NCI-H1930 (cell line): ENCODE measurements at places on chromosomes 1 and 21.
A peak's percentile ranks its signal among the peaks of the same experiment; 100 is the strongest.

GRCh38 chr1:42145764-42146625, 7.2 kb upstream of the GUCA2B start:
- DNase-seq, result no peak

DNA sequence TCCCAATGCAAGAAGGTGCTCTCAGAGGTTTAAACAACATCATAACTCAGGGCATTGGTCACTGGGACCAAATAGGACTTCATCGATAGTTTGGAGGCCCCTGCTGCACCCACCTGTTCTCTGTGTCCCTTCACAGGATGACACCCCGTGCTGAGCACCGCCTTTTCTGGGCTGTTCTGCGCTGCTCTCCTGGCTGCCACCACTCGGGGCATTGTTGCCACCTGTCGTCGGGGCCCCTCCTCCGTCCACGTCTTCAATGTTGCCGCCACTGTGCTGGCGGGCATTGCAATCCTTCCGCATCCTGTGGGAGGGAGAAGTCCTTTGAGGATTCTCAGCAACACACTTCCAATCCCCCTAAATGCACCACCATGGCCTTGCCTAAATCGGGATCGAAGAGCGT, 47.7 kb downstream of the NTPCR start:
- no peak for DNase-seq

- DNase-seq, result no peak
These were observed 2.9 kb downstream of the TRIM63 start for GRCh38 chr1:26064553-26064952.

DNA sequence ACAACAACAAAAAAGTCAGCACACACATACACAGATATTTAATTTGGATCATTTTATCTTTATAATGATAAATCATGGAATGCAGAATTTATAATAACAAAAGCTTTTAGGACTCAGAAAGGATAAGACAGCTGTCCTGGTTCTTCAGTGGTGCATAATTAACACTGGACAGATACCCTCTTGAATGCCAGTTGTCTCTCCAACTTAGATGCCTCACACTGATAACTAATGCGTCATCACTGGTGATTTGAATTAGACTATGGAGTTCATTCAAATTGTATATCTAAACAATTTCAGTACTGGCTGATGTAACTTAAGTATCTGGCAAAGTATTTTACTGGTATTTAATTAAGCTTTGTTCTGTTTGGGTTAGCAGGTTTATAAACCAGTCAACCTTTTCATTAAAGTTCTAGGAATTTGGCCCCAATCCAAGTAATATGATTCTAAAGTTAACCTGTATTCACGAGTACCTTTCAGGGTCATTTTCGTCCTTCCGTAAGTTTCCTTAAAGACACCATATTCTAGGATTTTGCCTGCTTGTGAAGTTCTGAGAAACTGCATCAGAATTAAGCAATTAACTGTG, 1199.5 kb upstream of the TMPRSS15 start:
- DNase-seq, result no peak

- DNase-seq, result no peak
These were observed 277.6 kb upstream of the NCAM2 start for GRCh38 chr21:20720623-20721022.

GRCh38 chr1:970242-970972, 4.1 kb downstream of the PLEKHN1 start:
- no peak for DNase-seq

GRCh38 chr21:31514598-31514997, 144.9 kb upstream of the SOD1 start:
- DNase-seq, result no peak

DNA sequence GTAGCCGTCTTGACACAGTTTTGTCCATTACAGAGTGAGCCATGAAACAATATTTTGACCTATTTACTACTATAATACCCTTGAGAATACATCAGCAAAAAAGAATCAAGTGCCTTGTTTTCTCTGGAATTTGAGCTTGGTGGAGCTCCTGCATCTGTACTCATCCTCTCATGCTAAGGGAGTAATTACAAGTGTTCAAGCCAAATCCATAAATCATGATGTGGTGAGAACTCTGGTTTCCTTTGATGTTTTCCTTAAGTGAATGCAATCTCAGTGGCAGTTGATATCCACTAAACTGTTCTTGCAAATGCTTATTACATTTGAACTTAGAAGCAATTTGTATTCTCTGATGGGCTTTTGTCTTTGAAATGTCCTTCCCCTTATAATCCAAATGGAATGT, 824.6 kb upstream of the TMPRSS15 start:
- DNase-seq, result no peak

GRCh38 chr1:212529211-212529741, 79.3 kb upstream of the ATF3 start:
- no peak for DNase-seq

- DNase-seq, result no peak
These were observed 1899.9 kb downstream of the NCAM2 start for GRCh38 chr21:22898051-22898665.

- no peak for DNase-seq
These were observed 22.2 kb upstream of the ABL2 start for GRCh38 chr1:179251675-179252074.

DNA sequence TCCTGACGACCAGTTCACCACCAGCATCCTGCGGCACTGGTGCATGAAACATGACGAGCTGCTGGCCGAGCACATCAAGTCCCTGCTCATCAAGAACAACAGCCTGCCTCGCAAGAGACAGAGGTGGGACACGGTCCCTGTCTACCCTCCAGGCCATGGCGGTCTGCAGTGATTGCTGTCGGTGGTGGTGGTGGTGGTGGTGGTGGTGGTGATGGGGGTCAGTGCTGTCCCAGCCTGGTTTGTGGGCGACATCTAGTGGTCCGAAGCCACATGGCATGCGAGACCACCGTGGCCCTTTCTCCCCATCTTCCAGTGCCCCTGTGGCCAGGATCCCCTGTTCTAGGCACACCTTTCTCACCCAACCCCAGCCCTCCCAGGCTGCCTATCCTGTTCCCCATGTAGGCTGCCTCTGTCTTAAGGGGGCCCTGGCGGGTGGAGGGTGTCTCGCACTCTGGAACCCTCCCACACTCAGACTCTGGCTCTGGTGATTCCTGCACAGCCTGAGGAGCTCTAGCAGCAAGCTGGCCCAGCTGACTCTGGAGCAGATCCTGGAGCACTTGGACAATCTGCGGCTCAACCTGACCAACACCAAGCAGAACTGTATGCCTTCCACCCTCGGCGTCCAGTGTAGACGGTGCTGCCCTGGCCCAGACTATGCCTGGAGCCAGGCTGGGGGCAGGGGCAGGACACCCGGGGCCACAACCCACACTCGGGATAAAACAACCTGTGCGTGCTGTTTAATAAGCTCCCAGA, 3.2 kb upstream of the SLC27A3 start:
- no peak for DNase-seq

DNA sequence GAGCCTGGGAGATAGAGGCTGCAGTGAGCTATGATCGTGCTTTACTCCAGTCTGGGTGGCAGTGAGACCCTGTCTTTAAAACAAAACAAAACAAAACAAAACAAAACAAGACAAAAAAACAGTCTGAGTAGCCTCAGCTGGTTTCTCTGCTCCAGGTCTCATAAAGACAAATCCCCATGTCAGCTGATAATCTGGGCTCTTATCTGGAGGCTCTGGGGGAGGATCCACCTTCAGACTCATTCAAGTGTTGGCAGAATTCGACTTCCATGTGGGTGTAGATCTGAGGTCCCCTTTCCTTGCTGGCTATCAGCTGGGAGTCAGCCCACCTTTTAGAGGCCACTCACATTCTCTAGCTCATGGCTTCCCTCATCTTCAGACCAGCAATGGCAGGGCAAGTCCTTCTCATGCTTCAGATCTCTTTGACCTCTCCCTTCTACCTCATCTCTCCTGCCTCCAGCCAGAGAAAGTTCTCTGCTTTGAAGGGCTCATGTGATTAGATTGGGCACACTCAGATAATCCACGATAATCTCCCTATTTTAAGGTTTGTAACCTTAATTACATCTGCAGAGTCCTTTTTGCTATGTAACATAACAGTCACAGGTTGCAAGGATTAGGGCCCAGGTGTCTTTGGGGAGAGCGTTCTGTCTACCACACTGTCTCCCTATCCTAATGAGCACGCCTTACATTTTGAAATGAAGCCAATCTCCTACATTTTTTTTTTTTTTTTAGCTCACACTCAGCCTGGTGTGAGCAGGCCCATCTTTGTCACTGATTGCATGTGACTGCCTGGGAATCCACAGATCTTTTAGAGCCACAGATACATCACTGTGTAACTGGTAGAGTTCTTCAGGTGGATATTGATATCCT, 7.5 kb upstream of the PYCR2 start:
- no peak for DNase-seq

DNA sequence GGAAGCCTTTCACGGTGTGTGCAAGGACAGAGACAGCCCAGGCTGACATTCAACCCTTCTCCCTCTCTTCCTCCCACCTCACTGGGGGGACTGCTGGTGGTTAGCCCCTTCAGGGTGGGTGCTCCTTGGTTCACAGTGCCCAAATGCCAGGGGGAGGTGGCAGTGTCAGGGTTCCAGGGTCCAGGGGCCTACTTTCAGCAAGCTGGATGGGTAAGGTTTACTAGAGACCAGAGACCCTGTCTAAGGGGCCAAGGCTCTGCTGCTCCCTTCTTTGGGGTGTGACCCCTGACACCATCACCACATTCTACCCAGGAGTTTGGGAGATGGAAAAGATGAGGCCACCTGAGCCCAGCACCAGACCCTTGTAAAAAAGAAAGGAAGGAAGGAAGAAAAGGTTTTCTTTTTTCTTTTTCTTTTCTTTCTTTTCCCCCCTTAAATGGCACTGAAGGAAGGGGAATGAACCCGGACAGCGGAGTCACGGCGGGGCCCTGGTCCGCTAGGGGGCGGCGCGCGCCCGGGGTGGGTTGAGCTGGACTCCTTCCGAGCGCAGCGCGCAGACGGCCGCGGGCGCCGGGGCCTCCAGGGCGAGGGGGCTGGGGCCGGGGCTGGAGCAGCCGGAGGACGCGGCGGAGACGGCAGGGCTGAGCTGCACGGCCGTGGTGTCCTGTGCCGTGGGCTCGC, 18.8 kb downstream of the KNCN start:
- DNase-seq, result peak; percentile 46

DNA sequence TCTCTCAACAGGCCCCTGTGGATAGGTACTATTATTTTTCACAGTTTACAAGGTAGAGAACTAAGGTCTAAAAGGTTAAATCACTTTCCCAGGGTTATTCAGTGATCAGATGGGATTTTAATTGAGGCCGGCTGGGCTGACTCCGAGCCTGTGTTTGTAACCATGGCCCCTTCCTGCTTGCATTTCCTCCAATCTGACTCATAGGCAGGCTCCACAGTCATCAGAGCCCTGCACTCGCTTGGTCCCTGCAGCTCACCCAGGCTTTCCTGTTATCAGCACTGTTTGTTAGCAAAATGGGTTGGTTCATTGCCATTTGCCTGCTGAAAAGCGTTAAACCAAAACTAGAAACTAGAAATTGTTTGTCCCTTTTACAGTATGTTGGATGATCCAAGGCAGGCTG, 41.4 kb upstream of the LMX1A start:
- no peak for DNase-seq

GRCh38 chr1:28792644-28793121, 19.3 kb upstream of the OPRD1 start:
- no peak for DNase-seq

DNA sequence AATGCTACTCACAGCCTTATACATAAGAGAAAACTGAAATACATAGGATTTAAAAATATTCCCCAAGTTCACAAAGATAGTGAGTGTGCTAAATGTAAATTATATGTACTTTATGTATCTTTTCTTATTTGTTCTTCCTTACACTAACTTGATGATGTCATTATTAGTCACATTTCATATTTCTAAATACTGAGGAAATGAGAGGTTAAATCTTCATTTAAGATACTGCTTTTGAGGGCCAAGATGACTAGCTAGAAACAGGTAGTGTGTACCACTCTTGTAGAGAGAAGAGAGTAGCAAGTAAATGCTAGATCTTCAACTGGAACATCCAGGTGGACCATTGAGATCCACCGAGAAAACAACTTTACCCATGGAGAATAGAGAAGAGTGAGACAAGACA, 29.8 kb downstream of the PYHIN1 start:
- no peak for DNase-seq

- no peak for DNase-seq
These were observed 115.5 kb downstream of the NMNAT2 start for GRCh38 chr1:183302452-183303322.

DNA sequence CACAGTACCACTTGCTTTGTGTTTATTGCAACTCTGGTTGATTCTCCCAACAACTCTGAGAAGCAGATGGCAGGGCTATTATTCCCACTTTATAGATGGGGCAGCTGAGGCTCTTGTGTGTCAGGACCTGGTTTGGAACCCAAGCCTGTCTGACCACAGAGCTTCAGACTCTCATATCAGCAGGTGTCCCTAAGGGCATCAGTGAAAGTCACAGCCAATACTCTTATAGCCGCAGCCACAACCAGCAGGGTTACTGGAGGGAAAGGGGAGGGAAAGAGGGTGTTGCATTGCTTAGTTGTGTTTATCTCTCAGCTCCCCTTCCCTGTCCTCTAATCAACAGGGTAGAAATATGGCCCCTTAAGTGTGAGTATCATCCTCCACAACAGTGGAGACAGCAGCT, 304.0 kb downstream of the RRAGC start:
- no peak for DNase-seq

DNA sequence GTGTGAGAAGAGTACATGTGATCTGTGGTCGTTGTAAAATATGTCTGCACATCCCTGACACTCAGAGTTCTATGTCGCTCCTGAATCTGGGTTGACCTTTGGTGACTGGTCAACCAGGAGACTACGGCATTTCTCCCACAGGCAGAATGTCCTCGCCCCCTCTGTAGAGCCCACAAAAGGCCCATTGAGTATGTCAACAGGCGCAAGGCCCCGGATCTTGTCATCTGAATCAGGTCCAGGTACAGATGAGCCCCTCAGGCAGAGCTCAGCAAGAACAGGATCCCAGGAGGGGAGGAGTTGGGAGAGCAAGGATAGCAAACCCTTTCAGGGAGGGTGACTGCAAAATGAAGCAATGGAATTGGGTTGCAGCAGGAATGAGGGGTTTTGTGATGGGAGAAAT, 126.5 kb downstream of the MATN1 start:
- DNase-seq, result no peak

GRCh38 chr1:29362764-29363163, 126.4 kb downstream of the PTPRU start:
- DNase-seq, result no peak

DNA sequence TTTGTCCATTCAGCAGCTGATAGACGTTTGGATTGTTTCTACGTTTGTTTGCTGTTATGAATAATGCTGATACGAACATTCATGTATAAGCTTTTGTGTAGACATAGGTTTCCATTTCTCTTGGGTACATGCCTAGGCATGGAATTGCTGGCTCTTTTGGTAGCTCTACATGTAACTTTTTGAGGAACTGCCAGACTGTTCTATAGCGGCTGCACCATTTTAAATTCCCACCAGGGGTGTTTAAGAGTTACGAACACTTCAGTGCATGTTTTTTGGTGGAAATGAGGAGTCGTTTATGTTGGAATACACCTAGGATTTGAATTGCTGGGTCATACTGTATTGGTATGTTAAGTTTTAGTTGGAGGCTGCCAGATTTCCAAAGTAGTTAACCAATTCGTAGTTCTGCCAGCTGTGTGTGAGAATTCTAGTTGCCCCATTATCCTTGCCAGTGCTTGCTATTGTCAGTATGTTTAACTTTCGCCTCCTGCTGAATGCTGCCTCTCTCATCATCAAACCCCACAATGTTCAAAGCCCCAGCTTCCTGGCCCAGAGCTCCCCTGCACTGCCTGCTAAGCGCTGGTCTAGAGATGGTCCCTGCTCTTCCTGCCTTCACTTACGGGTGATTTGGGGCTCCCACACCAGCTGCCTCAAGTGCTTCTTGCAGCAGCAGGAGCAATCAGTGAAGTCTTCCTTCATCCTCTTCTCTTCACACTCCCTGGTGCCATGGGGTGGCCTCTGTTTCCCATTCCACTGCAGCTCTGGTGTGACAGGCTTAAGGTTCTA, 81.0 kb downstream of the MAN1C1 start:
- no peak for DNase-seq

- no peak for DNase-seq
These were observed 13.6 kb downstream of the LHX4 start for GRCh38 chr1:180243517-180244221.
